ENCODE measurements at places on chromosomes 11 and 22. TPM values are rescaled to one million over a fixed set of nuclear protein-coding genes. Genes with fewer than 3 reads are reported as not detected.

DNA sequence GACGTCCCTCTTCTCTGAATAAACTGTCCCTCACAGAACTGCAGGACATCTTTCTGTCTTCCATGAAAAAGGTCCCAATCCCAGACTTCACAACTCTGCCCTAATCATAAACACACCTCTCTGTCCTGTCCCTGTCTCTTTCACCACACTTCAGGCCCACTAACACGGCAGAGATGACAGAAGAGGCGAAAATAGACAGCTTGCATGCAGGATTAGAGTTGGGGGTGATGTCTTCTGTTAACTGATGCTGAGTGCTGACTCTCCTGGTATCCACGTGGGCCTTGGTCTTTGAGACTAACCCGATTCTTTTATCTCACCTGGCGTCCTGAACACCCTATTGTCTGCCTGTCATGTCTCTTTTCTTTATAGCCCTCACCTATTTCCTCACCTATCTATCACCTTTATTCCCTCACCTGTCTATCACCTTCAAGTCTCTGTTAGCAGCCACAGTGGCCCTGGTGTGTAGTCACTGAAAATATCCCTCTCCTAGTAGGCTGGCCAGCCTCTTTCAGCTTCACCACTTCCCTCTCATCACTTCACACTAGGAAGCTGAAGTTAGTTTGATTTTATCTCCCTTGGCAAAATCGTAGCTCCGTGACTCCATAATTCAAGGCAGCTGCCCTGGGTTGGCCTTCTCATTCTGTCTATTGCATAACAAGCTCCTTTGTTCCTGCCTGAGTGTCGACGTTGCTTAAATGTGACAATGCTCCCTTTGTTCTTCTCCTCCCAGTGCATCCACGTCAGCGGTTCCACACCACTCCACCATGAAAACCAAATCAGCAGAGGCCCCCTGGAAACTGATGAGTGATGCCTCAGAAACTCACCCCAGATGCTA is 30.6 kb upstream of the DRD2 start:
- peak; percentile 95 for DNase-seq

MYBPC3 gene
- not detected for total RNA-seq

LRFN4 gene
- total RNA-seq = 8.1 TPM

DNA sequence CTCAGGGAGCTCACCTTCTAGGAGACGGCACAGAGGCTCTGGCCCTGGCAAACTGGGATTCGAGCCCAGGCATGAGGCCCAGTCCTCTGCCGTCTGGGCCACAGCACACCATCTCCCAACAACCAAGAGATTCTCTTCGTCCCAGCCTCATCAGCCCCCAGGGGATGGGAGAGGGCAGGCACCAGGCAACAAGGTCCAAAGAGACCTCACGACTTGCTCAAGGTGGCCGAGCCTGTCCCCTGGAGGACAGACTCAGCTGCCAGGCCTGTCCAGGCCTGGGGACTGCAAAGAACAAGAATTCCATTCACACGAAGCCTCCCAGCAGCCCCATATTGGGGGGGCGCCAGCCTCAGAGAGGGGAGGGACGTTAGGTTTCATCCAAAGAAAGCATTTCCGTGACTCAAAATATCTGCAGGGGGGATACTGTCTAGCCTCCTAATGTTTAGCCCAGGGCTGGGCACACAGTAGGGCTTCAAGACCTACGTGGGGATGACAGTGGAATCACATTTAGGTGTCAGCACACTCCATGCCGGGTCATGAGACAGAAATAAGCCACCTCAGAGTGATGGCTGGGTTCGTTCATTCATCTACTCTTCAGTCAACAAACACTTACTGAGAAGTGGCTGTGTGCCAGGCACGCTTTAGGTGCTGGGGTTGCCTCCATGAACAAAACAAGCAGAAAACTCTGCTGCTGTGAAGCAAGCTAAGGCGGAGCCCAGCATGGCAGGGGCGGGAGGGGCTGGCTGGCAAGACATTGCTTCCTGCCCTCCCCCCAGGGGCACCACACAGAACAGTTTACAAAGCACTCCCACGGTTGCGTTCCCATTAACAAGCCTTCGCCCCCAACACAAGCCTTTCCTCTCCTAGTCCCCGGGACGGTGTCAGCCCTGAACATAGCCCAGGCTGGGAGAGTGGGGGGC is 1.2 kb downstream of the CARNS1 start:
- peak; percentile 40 for DNase-seq

- DNase-seq = no peak
These were observed 39.7 kb upstream of the GALNT18 start for GRCh38 chr11:11661326-11662040.

MRGPRX4 gene
- total RNA-seq = not detected

DNA sequence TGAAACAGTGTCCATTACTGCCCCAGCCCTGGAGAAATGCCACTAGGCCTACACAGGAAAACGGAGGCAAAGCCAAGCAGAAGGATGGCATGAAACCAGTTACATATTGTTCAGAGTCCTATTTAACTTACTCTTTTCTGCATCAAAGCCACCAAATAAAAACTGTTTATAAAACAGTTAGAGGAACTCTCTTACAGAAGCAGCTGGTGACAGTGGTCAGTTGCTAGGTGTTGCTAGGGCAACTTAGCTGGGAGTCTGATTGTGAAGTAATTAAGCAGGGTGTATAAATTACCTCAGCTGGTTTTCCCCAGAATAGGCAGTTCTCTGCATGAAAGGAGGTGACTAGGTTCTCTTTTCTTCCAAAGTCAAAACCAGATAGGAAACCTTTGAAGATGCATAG is 115.6 kb upstream of the ZBED5 start:
- no peak for DNase-seq

- DNase-seq = no peak
These were observed 6.0 kb upstream of the TNNT3 start for GRCh38 chr11:1913271-1914060.

SCUBE2 gene
- total RNA-seq = 0.37 TPM

GRCh38 chr11:3920148-3920852 is 64.8 kb downstream of the STIM1 start:
- peak; percentile 85 for DNase-seq

GRCh38 chr22:35312198-35313059 is 12.7 kb downstream of the TOM1 start:
- DNase-seq = peak; percentile 57

- no peak for DNase-seq
These were observed 5.6 kb downstream of the TBX1 start for GRCh38 chr22:19766240-19766510.

OSM gene
- not detected for total RNA-seq

DNA sequence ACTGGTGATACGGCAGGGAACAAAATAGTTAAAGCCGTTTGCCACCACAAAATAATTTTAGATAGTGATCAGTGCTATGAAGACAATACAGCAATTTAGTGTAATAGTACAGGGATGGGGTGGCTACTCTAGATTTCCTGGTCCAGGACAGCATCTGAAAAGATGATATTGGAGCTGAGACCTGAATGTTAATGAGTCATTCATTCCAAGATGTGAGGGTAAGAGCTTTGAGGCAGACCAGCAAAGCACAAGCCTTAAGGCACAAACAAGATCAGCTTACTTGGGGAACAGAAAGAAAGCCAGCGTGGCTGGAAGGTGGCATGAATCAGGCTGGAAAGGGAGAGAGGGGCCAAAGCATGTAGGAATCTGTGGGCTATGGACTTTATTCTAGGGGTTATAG is 132.3 kb downstream of the TRIM44 start:
- peak; percentile 93 for DNase-seq

THRSP gene
- not detected for total RNA-seq

DNA sequence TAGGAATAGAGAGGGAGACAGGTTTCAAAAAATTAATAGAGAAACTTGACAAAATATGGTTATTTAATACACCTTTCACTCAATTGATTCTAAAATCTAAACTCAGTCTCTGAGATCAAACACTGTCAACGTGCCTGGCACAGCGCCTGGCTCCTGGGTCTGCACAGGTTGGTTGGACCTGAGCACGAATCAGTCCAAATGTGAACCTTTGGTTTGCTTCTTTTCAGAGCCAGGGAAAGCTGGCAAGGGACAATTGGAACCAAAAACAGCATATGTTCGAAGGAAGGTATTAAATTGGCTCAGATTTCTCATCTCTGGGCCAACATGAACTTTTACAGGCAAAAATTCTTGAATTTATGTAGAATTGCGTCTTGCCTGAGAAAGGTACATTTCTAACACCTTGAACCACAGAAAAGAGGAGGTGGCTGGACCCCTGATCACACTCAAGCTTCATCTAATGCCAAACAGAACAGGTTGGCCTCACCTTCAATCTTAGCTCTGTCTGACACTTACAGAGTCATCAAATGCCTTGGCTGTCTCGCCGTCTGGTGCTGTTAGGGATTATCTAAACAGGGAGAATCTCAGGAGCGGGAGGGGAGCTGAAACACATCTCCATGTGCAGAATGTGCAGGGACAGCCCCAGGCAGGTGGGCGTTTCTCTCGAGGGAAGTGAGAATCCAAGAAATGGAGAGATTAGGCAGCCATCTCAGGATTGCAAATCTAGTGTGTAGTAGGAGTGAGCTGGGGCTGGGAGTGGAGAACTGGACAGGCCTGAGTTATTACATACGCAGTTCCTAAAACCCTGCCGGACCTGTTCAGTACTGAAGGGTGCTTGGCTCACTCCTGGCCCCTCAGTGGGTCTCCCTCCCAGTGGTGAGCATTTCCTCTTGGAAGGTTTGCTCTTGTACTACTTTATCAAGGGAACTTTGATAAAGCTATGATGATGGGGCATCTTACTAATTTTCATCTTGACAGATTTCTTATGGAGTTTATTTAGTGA is 442.2 kb upstream of the B3GAT1 start:
- DNase-seq = no peak

DNA sequence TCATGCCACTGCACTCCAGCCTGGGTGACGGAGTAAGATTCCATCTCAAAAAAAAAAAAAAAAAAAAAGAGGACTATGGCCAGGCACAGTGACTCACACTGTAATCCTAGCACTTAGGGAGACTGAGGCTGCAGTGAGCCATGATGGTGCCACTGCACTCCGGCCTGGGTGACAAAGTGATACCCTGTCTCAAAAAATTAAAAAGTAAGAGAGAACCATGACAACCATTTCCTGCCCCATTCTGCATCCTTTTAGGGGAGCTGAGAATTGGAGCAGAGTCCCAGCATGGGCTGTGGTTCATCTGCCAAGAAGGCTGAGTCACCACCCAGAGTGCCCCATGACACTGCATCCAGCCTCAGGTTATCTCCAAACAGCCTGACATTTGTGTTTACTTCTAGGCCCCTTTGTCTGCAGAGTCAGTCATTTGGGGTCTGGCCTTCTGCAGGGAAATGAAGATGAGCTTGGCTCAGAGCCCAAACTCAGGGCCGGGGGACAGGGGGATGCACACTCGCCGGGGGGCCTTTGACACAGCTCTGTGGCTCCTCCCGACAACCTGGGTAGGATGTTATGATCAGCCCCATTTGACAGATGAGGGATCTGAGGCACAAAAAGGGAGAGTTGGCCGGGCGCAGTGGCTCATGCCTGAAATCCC is 4.7 kb downstream of the CSDC2 start:
- peak; percentile 91 for DNase-seq

GRCh38 chr11:1456176-1456575 is 30.4 kb downstream of the MOB2 start:
- DNase-seq = no peak

LBHD1 gene
- 3.8 TPM for total RNA-seq

DNA sequence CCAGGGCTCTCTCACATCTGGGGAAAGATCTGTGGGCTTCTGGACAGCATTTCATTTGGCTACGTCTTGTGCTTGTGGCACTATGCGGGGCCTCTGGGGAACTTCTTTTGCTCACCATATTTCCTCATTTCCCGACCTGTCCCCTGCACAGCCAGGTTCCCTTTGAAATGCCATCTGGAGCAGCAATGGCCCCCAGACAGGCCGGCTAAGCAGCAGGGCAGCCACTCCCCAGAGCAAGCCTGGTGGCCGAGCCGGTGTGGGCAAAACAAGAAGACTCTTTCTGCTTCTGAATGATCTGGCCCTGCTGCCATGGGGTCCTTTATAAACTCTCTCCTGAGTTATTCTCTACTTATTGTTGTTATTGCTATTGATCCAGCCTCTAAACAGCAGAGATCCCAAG is 190.7 kb upstream of the NECTIN1 start:
- no peak for DNase-seq

DNA sequence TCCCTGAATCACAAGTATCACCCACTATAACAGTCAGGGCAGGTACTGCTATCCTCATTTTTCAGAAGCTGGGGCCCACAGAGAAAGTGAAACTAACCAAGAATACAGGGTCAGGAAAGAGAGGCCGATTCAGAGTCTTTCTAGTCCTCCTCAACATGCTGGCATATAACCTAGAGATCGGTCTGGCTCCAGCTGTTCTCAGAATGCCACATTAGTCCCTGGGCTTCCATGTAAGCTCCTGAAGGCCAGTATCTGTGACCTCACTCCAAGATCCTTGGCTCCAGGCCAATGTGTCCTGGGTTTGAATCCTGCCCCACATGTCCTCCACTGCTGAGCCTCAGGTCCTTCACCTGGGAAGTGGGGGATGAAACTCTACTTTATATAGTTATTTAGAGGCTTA is 50.4 kb downstream of the TENM4 start:
- peak; percentile 30 for DNase-seq

IGLL5 gene
- not detected for total RNA-seq

GRCh38 chr11:44610186-44610955 is 44.9 kb downstream of the CD82 start:
- DNase-seq = no peak

PAK1 gene
- total RNA-seq = 31.6 TPM

TPBGL gene
- total RNA-seq = not detected

DNA sequence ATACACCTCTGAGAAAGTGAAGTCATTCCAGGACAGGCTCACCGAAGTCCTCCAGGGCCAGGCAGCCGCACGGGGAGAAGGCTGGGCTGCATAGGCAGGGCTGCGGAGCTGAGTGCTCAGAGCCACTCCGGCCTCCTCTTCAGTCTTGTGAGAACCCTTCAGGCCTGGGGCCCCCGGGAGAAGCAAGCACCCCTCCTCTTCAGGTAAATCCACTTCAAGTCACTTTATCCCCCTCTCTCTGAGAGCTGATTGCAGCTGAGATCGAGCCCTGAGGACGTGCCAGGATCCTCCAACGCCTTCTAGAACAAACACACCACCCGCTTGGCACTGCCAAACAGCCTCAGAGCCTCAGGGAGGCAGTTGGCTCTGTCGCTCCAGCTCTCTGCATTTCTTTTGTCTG is 1526.3 kb downstream of the BRD1 start:
- DNase-seq = no peak

DNA sequence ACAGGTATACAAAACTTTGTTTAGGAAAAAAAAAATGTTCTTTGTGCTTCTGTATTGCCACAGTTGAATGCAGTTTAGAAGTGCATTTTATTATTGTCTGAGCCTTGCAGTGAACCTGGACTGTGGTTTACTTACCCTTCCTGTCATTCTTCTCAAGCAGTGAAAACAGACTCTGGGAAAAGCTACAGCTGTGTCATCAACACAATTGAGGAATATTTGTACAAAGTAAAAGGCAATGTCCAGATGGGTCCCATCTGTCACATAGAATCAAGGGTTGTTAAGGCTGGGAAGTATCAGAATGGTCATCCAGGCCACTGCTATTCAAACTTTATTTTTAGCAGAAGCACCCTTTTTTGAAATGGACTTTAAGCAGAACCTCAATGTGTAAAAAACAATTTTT is 73.3 kb downstream of the TRIM44 start:
- no peak for DNase-seq

- peak; percentile 55 for DNase-seq
These were observed 6.4 kb downstream of the VPS51 start for GRCh38 chr11:65102142-65103095.

RNF215 gene
- total RNA-seq = 15.1 TPM

CENPM gene
- 62.8 TPM for total RNA-seq

- DNase-seq = no peak
These were observed 26.5 kb upstream of the SOX6 start for GRCh38 chr11:16382638-16383380.
